Activated CD4-positive, alpha-beta T cell treated with anti-CD3 and anti-CD28 coated beads for 1 hour (primary cell): ENCODE measurements at places on chromosomes 13 and 19.

- DNase-seq = no peak
Measured at GRCh38 chr19:49111218-49111998, 2.8 kb upstream of the LIN7B start.

- no peak for DNase-seq
Measured at GRCh38 chr13:94878602-94879165, 166.3 kb upstream of the SOX21 start.

- DNase-seq = no peak
Measured at GRCh38 chr13:85314686-85315085, 484.5 kb downstream of the SLITRK6 start.

GRCh38 chr13:27024074-27024461 lies 147.5 kb downstream of the USP12 start:
- no peak for DNase-seq

DNA sequence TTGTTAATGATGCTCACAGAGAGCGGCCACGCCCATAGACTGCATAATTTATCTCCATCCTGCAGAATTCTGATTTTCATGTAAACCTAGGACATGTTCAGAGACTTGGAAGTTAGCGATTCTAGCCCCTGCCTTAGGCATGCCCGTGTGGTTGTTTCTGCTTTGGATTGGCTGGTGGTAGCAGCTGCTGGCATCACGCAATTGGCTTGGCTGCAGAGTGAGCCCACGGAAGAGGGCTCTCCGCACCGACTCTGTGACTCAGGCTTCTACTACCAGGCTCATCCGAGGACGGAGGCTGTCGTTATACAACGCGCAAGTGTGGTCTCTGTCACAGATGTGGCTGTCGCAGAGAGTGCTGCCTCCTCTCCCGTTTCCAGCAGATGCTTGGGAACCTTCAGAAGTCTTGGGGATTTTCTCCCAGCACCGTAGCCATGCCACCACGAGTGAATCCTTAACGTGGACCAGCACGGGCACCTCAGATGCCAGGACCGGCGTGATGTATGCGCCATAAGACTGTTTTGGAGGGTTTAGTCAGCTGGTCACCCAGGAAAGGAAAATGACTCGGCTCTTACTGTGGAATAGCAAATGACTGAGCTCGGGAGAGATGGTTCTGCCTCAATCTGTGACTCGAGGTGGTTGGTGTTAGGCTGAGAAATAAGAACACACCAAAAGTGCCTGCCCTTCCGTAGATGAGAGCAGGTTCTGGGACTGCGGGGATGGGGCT lies 61.0 kb upstream of the F7 start:
- no peak for DNase-seq

- DNase-seq = no peak
Measured at GRCh38 chr19:15507068-15508034, 974 bp upstream of the CYP4F22 start.

DNA sequence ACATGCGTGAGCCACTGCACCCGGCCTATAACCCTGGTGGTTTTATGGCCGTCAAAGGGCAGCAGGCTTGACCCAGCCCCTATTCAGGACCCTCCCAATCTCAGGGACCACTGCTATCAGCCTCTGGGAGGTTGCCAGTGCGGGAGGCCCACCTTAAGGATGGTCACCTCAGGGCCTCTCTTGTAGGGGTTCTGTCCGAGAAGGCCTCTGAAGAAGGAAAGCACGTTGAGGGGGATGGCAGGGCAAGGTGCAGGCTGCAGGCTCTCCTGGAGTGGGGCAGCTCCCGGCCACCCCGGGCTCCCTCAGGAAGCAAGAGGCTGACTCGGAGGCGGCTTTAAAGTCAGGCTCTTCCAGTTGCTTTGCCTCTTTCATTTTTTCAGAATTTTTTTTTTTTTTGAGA lies 6.0 kb upstream of the GRTP1 start:
- no peak for DNase-seq

- DNase-seq = no peak
Measured at GRCh38 chr13:30181888-30182651, 125.3 kb downstream of the KATNAL1 start.

DNA sequence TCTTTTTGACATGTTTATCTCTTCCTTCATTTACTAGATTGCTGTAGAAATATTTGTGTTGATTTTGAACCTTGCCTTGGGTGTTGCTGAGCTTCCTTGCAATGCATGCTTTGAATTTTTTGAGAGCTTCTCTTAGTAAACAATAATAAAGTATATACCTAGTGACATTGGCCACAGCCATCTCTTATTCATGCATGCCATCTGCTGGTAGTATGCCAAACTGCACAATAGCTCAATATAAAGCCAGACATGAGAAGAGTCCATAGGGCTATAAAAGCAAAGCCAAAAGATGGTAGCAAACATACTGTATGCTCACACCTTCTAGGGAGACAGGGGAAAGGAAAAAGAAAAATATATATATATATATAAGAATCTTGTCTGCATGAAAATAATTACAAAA lies 18.9 kb upstream of the ZSCAN5A start:
- no peak for DNase-seq

DNA sequence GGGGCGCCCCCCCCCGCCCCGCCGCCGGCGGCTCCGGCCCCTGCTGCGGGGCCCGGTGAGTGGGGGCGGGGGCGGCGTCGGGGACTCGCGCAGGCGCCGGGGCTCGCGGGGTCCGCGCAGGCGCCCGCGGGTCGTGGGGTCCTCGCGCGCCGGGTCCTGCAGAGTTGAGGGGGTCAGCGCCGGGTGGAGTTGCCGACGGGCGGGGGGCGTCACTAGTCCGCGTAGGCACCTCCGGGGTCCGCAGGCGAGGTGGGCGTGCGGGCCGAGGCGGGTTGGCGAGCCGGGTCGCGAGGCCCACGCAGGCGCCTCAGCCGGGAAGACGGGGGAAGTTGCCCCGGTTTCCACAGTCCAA lies 365 bp downstream of the PPP6R1 start:
- no peak for DNase-seq

DNA sequence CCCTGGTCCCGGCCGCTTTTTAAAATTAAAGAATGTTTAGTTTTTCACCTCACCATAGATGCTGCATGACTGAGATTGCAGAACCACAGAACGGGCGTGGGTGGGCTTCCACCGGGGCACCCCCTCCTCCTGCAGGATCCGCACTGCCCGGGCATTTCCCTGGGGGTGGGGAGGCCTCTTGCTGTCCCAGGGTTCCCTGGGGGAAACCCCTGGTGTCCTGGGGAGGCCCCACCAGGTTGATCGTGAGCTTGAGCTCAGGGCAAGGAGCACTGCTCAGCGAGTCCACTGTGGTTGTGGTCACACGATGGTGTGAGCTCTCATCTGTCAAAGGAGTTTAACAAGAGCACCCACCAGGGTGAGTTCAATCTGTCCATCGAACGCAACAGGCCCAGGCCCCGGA lies 11.4 kb upstream of the TCF3 start:
- no peak for DNase-seq

DNA sequence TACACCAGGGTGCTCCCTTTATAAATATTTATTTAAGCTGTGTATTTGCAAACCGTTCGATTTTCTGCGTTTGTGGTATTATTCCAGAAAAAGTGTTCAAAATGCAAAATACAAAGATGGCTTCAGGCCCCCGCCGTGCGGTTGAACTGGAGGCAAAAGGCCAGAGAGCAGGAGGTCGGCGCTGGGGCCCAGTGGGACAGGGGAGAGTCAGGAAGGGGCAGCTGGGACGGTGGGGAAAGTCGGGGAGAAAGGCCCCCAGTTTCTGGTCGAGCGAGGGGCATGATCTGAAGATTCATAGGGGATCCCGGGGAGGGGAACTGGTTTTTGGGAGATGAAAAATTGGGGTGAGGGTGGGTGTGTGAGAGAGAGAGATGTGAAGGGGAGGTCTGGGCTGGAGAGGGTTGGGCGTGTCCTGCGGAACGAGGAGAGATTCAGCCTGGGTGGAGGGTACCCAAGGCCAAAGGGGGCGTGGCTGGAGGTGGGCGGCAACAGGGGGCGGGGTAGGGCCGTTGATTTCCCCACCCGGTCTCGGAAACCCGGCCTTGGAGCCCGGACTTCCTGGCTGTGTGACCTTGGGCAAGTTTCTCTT lies 678 bp downstream of the ISOC2 start:
- DNase-seq = no peak

GRCh38 chr13:20442798-20443381 lies 82.8 kb downstream of the CRYL1 start:
- no peak for DNase-seq

DNA sequence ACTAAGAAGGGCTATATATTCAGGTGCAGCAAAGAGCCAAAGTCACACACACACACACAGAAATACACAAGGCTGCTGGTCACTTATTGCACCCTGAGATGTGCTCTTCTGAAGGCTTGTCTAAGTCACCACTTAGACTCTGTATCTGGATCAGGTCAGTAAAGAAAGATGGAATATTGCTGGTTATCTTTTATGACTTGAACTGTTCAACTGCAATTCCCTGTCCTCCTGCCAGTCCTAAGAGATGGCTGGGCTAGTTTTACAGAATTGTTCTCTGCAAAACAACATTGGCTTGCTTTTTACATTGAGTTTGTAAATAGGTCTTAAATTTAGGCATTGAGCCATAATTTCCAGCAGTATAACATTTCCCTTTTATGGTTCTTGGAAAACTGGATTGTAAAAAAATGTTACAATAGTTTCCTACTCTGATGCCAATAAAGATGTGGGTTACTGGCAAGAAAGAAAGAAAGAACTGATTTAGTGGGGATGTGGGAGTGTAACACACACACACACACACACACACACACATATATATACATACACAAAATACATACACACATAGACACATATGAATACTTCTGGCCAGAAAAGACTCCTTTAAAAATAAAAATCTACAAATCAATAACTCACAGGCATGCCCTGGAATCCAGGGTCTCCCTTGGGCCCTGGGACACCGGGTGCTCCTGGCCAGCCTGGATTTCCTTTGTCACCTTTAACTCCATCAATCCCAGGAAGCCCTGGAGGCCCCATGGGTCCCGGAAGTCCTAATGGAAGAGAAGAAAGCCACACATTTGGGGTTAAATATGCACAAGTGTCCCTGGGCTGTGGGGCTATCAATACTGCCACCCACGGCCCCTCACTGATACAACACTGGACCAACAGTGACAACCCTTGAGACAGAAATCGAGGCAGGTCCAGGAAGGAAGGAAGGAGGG lies 137.7 kb downstream of the COL4A1 start:
- no peak for DNase-seq

- no peak for DNase-seq
Measured at GRCh38 chr13:75511051-75511625, 26.5 kb downstream of the COMMD6 start.

- DNase-seq = no peak
Measured at GRCh38 chr13:65264066-65264465, 1966.1 kb downstream of the PCDH9 start.

- DNase-seq = no peak
Measured at GRCh38 chr19:10551698-10552301, 8.1 kb downstream of the ATG4D start.

DNA sequence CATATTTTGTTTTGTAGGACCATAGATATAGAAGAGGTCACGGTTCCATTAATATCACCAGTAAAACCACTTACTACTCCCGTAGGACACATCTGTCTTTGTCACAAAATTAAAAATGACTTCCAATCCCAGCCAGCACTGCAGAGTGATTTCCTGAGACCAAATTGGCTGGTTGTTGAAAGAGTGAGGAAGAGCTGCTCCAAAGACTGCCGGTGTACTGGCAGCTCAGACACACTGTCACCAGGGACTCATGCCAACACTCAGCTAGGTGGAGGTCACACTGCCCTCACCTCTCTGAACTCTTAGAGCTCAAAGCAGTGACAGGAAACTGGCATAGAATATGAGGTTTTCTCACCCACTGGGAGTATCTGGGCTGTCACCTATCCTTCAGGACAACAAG lies 52.1 kb downstream of the FLT1 start:
- no peak for DNase-seq

DNA sequence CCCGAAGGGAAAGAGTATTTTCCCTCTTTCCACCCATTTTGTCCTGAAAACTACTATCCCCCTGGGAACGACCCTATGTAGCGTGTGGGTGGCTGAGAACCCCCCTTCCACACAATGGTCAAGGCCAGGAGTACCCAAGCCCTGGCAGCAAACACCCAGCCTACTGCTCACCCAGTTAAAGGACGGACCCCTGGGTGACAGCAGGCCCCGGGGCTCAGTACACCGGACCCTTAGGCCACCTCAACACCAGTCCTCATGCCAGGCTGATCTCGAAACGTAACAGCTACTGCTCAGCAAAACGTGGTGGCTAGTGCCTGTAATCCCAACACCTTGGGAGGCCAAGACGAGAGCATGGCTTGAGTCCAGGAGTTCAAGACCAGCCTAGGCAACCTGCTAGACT lies 1.4 kb downstream of the ANKRD27 start:
- DNase-seq = no peak

GRCh38 chr13:31174018-31174417 lies 12.3 kb upstream of the HSPH1 start:
- DNase-seq = no peak

GRCh38 chr13:23615395-23616081 lies 45.3 kb downstream of the TNFRSF19 start:
- DNase-seq = no peak

DNA sequence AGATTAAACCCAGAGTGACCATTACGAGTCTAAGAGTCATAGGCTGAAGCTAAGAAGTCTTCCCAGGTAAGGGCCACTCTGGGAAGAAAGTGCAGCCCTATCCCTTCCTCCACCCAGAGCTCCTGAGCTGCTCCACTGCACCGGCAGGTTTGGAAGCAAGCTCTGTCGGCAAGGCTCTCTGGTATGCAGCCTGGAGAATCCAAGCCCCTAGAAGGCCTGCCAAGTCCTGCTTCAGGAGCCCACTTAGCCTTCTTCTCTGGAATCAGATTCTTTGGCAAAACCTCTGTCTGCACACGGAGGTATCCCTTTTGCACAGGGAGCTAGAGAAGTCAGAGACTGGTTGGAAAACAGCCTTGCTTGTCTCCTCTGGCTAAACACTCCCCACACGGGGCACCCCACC lies 58.5 kb downstream of the CEBPG start:
- DNase-seq = no peak

DNA sequence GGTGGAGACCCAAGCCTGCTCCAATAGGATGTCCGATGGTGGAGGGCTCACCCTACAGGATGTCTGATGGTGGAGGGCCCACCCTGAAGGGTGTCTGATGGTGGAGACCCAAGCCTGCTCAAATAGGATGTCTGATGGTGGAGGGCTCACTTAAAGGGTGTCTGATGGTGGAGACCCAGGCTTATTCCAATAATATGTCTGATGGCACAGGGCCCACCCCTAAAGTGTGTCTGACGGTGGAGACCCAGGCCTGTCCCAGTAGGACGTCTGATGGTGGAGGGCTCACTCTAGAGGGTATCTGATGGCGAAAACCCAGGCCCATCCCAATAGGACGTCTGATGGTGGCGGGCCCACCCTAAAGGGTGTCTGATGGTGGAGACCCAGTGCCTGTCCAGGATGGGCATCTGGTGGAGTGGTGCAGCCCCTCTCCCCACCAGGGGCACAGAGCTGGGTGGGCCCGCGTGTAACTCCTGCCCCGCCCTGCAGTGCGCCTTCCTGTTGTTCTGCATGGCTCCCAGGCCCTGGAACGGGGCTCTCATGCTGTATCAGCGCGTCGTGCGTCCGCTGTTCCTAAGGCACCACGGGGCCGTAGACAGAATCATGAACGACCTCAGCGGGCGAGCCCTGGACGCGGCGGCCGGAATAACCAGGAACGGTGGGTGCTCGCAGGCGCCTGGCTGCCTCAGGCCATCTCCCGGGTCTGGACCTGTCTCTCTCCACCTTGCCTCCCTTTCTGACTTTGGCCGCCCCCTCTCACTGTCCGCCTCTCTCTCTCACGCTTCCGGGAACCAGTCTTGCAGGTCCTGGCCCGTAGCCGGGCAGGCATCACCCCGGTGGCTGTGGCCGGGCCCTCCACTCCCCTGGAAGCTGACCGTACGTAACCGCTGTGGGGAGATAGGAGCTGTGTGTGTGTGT lies 5.1 kb downstream of the REEP6 start:
- no peak for DNase-seq
